ENCODE measurements at places on chromosomes 7 and 10.

- peak; percentile 49 for DNase-seq
Observed at GRCh38 chr10:17386616-17387075, 67.7 kb downstream of the ST8SIA6 start.

GRCh38 chr7:50709151-50709550 is 73.5 kb downstream of the GRB10 start:
- no peak for DNase-seq

DNA sequence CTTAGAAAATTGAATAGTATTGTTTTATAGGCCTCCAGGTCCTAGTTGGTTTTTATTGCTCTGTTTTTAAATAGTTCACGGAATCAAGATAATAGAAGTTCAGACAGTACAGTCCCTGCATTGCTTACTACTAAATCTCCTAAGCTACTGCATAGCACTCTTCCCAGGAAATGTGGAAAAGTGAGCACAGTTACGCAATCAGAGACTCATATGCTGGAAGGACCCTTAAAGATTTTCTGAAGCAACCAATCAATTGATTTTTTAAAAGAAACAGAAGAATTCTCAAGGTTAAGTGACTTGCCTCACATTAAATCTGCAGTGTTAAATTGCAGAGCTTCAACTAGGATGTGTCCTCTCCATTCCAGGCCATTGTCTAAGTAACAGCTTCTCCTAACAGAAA is 23.1 kb upstream of the DIP2C start:
- no peak for DNase-seq

- DNase-seq: no peak
Observed at GRCh38 chr7:37180828-37181549, 267.7 kb downstream of the ELMO1 start.

GRCh38 chr7:71547426-71547825 is 415.5 kb downstream of the GALNT17 start:
- no peak for DNase-seq

GRCh38 chr7:98107313-98107721 is 655 bp downstream of the LMTK2 start:
- no peak for DNase-seq

GRCh38 chr10:8639486-8640185 is 585.1 kb downstream of the GATA3 start:
- DNase-seq: no peak

- DNase-seq: no peak
Observed at GRCh38 chr10:128817636-128818035, 649.4 kb upstream of the MGMT start.

DNA sequence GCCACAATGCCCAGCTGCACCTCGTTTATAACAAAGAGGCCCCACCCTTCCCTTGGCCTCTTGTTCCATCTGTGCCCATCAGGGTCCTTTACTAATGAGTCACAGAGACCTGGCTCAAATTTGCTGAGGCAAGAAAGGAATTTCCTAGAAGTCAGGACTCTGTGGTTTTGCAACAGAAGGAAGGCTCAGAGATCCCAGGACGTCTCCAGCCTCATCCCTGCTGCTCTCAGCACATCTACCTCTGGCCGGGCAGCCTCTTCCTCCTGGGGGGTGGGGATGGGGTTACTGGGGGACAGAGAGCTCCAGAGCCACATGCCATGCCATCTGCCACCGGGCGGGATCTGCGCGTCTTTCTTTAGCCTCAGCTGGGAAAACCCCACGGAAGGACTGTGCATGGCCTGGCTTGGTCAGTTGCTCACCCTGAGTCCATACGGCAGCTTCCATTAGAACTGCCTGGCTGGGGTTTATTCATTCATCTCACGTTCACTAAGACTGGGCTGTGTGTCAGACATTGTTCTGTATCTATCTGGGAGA is 41.9 kb upstream of the PSMG3 start:
- DNase-seq: no peak

DNA sequence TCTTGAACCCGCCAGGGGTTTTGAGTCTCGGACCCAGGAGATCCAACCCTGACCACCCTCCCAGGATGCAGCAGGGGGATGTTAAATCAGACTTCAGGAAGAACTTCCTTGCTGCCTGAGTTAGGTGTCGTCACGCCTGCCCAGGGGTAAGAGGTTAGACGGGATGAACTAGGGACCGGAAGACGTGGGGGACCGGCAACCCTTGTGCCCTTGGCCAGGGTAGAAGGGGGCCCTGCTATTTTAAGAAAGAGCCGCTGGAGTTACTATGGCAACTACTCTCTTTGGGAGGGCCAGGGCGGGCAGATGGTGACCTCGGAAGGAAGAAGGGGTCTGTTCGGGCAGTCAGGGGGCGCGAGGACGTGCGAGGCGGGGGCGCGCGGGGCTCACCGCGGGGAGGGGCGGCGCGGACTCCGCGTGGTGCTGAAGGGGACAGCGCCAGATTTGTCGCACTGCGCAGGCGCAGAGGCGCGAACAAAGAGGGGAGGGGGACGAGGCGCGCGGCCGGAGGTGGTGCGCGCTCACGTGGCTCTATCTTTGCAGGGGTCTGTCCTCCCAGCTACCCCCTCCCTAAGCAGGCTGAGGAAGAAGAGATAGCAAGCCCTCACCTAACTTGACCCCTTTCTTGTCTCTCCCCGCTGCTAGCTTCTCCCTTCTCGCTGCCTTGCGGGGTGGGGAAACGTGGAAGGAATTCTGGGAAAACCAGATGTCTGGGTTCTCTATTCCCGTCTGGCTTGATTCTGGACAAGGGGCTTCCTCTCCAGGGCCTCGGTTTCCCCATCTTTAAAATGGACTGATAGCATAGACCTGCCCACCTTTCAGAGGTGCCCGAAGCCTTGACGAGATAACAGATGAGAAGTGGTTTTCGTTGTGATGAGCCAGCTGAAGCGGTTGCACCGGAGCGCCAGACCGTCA is 940 bp upstream of the PSD start:
- DNase-seq: peak; percentile 46

DNA sequence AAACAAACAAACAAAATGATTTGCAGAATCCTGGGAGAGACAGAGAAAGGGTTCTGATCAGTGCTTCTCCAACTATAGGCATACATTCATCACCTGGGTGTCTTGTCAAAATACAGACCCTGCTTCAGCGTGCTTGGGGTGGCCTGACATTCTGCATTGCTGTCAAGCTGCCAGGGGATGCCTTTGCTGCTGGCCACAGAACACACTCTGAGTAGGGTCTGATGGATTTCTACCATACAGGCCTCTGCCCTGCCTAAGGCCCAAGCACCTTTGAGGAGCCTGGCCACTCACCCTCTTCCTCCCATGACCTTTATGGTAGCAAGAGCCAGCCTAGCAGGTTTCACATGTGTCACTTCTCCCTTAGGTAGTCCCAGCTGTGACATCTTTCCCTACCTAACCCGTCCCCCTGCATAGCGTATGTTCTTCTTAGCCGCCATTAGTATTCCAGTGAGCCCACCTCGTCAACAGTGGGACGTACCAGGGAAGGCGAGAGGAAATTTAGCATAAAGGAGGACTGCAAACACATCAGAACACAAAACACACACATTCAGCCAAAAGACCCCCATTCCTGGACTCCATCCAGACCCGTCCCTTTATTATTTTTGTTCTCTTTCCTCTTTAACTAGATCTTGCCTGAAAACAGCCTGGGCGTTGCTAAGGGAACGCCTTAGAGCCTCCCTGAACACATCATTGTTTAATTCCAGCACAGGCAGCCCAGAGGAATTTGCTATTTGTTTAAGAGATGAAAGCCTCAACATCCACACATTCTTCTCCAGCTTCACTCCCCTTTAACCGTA is 43.9 kb upstream of the PODXL start:
- no peak for DNase-seq

- no peak for DNase-seq
Observed at GRCh38 chr7:74554178-74554577, 100.5 kb downstream of the GTF2IRD1 start.

- no peak for DNase-seq
Observed at GRCh38 chr10:92068900-92069299, 145.3 kb downstream of the BTAF1 start.

DNA sequence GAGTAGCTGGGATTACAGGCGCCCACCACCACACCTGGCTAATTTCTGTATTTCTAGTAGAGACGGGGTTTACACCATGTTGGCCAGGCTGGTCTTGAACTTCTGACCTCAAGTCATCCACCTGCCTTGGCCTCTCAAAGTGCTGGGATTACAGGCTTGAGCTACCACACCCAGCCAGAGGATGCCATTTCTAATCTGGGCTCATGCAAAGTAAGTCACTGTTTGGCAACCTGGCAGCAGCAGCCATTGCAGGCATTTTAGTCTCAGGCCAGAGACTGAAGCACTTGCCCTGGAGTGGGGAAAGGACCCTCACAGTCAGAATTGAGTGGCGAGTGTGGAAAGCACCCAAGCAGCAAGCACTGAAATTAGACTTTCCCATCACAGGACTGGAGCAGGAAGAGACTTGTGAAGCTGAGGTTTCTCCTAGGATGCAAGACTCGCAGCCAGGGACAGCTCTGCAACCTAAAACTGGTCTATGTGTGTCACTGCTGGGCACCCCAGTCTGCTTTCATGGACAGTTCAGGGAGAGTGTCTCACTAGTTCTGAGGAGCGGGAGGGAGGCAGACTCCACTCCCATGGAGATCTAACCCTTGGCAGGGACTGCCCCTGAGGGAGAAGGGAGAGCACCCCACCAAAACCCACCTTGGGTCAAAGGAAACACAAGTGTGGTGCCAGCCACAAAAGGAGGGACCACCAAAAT is 27.6 kb downstream of the SNX13 start:
- DNase-seq: no peak

GRCh38 chr10:14327527-14327926 is 3.2 kb downstream of the FRMD4A start:
- no peak for DNase-seq

- DNase-seq: no peak
Observed at GRCh38 chr7:128221929-128222403, 19.1 kb upstream of the LEP start.

- DNase-seq: no peak
Observed at GRCh38 chr10:605632-606325, 83.7 kb downstream of the DIP2C start.

DNA sequence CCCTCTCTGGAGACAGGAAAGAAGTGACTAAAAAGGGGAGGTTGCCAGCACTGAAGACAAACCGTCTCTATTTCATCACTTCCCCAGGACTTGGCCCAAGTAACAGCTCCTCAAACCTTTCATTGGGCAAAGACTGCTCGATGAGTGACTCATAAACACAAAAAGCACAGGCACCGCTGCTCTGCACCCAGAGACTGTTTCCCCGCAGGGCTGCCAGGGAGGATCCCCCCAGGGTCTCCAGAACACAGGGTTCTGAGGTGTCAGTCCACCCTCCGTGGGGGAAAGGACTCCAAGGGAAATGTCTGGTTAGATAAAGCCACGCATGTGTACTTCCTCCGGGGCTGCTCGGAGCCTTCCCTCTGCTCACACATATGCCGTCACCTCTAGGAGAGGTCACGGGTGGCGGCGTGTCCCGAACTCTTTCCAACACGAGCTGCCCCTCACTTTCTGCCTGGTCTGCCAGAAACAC is 59.9 kb downstream of the INSIG1 start:
- DNase-seq: no peak

- DNase-seq: no peak
Observed at GRCh38 chr7:104089061-104089460, 99.6 kb upstream of the RELN start.

GRCh38 chr10:132107949-132108877 is 42.5 kb downstream of the JAKMIP3 start:
- DNase-seq: no peak

GRCh38 chr10:132685921-132686680 is 99.8 kb downstream of the NKX6-2 start:
- no peak for DNase-seq

DNA sequence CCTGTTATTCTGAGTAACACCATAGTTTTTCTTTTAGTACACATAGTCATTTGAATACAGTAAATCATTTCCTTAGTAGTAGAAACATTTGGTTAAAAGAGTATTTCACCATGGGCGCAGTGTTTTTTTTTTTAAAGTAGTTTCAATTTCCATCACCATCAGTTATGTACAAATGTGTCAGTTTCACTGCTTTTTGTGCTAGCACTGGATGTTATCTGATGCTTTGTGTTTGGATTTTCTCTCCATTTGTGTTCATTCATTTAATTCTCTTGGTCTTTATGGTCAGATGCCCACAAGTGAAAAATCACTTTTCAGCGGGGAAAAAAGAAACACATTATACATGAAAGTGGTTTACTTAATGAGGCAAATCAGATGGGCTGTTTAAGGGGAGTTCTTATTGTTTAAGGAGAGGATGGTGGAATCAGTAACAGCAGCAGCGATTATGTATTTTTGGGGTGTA is 16.0 kb upstream of the HK1 start:
- no peak for DNase-seq

- no peak for DNase-seq
Observed at GRCh38 chr7:2545746-2546425, 9.4 kb downstream of the BRAT1 start.

DNA sequence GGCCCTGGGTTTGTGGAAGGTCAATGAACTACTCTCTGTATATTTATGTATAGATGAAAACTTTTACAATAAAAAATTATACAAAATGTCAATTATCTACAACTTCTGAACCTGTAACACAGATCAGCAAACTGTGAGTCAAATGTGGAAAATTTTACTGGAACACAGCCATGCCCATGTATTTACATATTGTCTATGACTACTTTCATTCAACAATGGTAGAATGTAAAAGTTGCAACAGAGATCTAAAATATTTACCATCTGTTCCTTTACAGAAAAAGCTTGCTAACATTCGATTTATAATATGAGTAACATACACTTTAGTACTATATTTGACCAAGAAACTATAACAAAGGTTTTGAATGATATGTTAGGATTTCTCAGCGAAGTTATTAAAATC is 481.6 kb downstream of the PARD3 start:
- peak; percentile 5 for DNase-seq

DNA sequence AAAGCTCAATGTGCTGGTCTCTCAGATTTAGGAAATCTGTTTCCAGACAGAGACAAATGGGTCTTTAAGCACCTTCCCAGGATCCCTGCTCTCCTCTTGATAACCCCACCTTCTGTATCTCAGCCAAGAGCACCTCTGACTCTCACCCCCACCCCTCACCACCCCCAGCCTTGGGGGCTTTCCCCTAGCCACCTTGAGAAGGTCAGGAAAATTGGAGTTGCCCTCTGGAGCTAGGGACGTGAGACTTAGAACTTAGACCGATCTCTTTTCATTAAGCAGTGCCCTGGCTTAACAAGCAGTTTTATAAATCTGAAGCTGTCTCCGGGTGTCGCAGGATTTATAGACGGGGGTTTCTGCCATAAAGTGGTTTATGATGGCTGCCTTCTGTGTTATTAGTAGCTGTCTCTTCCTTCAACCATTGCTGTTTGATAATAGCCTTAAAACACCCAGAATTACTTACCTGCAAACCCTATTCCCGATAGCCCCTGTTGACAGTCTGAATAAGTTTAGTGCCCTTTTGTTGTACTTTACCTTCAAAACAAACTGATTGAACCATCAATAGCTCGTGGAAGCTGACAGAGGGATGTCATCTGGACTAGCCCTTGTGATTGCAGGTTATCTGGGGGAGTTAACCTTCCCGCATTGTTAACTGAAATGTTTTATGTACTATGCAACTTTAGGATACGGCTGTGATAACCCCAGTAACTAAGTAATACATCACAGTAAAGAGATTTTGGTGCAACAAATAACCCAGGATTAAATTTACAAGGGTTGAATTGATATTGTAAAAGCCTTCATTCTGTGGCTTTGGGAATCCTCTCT is 621.5 kb downstream of the LRMDA start:
- DNase-seq: no peak

- DNase-seq: no peak
Observed at GRCh38 chr10:86178401-86179152, 188.0 kb downstream of the GRID1 start.

- DNase-seq: no peak
Observed at GRCh38 chr7:79782256-79782655, 328.8 kb upstream of the MAGI2 start.

GRCh38 chr7:116331020-116331419 is 120.7 kb downstream of the TES start:
- peak; percentile 74 for DNase-seq
